Fibroblast of upper back skin (primary cell): ENCODE measurements at places on chromosomes 6 and 20.

GRCh38 chr6:147567141-147567805 lies 58.8 kb downstream of the SAMD5 start:
- no peak for DNase-seq

GRCh38 chr6:40146902-40147301 lies 212.6 kb upstream of the MOCS1 start:
- DNase-seq = no peak

DNA sequence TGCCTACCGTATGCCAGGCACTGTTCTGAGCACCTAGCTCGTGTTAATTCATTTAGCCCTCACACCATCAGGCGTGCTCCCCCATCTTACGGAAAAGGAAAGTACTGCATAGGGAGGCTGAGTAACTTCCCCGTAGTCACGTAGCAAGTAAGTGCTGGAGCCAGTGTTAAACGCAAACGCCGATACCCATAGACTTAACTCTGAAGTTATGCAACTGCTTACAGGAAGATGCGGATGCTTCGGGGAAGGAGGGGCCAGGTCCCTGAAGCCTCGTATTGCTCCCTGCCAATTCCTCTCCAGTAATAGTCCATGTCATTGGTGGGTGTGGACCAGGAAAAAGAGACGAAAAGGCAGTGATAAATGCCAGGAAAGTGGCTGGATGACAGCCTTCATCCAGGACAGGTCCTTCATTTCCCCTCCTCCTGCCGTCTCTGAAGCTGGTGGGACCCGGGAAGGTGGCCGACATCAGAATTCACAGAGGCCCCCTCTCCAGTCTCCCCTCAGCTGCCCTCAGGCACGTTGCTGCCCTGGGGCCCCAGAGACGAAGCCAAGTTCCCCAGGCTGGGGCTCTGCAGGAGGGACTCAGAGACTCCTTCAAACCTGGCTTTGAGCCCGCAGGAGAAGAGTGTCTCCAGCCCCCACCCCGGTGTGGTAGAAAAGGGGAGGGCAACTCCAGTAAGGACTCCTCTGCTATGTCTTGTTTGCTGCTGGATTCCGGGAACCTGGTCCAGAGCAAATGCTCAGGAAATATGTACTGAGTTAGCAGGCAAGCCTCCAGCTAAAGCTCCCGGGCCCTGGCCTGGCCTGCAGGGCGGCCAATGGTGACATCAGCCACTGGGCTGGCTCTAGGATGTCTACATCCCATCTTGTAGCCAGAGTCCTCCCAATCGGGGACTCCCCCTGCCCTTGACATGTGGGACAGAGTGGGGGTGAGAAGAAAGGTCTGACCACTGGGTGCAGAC lies 37.8 kb downstream of the RAB44 start:
- DNase-seq = peak; percentile 88

DNA sequence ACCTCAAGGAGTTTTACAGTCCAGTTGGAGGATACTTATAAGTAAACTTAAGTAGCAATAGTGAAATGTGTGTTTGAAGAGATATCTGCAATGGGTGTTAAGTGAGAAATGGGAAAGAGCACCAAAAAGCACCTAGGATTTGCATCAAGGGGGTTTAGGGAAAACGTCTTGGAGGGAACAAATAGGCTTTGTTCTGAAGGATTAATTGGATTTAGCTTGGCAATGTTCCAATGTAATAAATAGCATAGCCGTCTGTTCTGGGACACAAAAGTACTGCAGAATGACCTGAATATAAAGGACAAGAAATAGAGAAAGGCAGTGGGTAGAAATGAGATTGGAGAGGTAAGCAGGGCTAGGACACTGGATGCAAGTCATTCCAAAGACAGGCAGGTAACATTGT lies 2.8 kb upstream of the MYO6 start:
- DNase-seq = no peak

DNA sequence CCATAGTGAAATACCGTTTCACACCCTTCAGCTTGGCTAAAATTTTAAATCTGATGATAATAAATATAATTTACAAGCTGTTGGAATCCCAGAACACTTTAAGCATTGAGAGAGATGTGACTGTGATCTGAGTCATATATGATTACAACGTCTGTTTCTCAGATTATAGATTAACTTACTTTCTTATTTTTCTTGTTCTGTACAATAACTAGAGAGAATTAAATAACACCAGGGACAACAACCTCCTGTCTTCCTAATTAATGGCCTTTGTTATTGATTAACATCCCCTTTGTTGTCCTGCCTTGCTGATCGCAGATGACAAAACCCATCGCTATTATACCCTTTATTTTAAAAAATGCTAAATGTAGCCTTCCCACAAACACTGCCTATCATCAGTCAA lies 87.8 kb upstream of the EZR start:
- DNase-seq = no peak

- no peak for DNase-seq
These were observed 212.7 kb downstream of the NFATC2 start for GRCh38 chr20:51329845-51330244.

GRCh38 chr6:89522778-89523177 lies 89.8 kb downstream of the ANKRD6 start:
- no peak for DNase-seq

DNA sequence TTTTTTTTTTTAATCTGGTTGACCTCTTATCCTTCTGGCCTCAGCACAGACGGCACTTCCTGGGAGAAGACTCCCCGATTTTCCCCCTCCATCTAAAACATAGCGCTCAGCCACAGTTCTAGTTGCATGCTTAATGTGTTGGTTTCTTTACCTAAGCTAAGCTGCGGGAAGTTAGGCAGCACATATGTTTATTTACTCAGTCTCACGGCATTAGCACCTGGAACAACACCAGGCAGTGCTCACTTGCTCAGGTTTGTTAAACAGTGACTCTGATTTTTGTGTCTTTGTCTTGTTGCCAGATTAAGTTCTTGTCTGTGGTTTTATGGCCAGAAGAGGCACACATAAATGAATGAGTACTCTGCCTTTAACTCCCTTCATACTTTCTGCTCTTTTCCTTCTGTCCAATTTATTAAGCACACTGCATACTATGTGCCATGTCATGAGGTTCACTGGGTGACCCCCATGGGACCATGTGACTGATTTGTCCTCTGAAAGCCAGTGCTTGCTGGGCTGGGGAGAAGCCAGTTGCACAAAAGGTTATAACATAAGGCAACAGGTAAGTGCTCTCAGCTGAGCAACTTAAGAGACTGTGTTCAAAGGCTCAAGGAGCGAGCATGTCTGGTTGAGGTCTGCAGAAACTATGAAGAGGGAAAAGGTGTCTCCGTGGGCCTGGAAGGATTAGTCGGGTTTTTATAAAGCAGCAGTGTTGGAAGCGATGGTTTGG lies 93.6 kb downstream of the RPP40 start:
- no peak for DNase-seq

GRCh38 chr6:73566954-73567591 lies 46.2 kb upstream of the EEF1A1 start:
- DNase-seq = peak; percentile 45

DNA sequence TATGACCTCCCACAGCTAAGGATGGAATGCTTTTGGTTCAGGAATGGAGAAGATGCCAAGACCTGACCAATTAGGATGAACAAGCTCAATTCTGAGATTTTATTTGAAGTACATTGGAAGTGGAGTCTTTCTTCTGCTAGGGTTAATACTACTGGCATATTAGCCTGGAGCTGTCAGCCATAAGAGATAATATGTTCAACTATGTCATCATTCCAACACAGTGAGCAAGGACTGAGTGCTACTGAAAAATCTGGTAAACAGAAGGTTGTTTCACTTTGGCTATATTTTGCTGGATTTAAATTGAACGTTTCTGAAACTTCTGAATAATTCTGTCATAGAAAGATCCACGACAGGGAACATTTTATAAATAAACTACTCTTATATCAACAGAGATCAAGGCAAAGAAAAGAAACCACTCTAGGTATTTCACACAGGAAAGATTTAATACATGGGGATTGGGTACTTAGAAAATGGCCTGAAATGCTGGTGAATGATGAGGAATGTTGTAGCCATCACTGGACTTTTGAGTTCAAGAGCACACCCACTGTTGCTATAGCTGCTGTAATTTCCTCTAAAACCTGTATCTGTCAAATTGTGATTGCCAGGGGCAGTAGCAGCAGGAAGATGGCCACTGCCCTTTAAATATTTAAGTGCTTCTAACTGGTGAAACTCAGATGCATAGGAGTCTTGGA lies 200.5 kb downstream of the PLCB4 start:
- peak; percentile 34 for DNase-seq

DNA sequence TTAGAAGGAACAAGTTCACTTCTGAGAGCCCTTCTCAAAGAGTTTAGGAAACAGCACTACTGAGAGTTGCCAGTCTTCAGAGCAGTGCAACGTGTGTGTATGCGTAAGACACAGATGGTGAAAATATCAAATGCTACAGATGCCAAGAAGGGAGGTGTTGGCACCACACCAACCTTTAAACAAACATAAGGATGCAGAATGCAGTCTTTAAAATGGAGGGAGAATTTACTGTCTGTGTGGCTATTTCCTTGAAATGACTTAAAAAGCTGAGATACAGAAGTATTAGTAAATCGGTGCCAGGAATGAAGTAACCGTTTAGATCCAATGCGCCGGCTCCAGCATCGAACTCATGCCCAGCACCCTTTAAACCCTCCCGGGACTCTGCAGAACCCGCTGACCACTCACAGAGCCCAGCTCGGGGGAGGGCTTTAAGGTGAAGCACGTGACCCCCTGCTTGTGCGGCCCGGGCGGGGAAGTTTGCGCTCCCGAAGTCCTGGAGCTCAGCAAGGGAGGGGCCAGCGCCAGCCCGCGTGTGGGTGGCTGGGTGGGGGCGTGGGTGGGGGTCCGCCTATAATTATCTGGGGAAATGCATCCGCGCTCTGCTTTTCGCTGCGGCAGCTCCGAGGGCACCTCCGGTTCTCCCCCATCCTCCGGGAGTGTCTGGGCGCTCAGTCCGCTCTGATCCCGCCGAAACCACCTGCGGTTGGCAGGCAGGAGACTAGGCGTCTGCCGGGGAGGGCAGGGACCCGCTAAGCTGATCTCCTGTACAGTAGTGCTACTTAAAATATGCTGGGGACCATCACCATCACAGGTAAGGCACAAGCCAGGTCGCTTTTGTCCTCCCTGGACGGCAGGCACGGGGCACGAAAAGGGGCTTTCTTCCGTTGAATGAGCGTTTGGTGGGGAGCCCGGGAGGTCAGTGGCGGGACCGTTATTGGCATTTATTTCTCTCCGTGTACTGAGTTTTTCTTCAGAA lies 66.0 kb downstream of the ZBTB2 start:
- DNase-seq = peak; percentile 59

DNA sequence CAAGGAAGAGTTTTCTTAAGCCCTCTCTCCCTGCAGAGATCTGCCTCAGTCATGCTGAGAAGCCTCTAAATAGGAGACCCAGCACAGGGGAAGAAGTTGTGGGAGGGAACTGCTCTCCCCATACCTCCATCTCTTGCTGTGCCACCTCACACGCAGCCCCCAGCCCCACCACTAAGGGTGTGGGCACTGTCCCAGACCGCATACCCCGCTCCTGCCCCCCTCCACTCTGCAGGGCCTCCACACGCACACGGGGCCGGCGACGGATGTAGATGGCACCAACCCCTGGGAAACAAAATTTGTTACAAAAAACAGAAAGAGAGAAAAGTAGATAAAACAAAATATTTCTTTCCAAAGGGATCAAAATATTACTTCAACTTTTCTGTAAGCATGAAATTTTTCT lies 10.2 kb upstream of the CPNE1 start:
- DNase-seq = no peak

DNA sequence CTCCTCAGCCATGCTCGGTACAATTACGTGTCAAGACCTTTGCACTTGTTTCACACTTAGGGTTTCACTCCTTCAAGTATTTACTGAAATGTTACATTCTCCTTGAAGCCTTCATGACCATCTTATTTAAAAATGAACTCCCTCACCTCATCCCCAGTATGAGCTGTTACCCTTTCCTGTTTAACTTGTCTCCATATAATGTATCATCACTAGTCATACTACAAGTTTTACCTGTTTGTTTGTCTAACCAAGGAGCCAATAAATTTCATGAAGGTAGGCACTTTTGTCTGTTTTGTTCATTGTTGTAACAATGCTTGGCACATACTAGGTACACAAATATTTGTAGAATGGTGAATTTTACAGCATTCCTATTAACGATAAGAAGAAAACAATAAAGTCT lies 46.1 kb upstream of the MTRF1L start:
- DNase-seq = no peak

DNA sequence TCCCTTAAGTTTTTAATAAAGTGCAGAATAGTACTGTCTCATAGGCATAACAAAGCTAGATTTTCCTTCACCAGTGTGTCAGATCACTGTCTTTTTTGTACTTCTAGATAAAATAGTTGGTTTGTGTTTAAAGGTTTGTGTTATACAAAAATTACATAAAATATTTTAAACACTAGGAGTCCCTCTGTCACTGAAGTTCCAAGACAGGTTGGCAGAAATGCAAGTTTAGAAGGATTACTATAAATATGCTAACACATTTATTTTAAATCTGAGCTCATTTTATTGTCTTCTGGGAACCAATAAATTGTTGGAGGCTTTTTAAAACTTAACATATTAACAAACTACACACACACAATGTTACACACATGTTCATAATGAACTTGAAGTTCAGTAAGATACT lies 30.8 kb upstream of the RUNX2 start:
- DNase-seq = no peak

DNA sequence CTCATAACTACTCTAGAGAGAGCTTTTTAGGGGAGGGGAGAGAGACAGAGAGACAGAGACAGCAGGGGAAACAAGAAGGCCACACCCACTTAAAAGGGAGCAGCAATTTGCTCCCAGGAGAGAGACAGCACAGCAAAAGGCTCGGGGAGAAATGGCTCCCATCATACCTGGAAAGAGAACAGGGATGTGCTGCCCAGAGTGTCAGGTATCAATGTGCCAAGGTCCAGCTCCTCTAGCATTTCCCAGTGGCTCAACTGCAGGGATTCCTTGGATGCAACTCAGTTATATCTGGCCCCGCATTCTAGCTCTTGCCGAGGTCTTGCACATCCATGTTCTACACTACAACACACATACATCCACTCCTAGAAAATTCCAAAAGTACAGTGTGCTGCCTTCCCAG lies 304.0 kb upstream of the CDYL start:
- no peak for DNase-seq

DNA sequence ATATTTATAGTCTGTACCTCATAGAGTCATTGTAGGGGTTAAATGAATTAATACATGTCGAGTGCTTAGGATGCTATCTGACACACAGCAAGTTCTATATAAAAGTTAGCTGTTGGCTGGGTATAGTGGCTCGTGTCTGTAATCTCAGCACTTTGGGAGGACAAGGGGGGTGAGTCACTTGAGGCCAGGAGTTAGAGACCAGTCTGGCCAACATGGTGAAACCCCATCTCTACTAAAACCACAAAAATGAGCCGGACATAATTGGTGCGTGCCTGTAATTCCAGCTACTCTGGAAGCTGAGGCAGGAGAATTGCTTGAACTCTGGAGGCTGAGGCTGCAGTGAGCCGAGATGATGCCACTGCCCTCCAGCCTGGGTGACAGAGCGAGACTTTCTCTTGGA lies 222.9 kb downstream of the UBE3D start:
- DNase-seq = peak; percentile 80

- no peak for DNase-seq
These were observed 148.3 kb downstream of the SMOC2 start for GRCh38 chr6:168589275-168589674.
